NCI-H524 (cell line): ENCODE measurements at places on chromosomes 1 and 21.

GRCh38 chr1:98184856-98185255 lies 264.0 kb upstream of the DPYD start:
- no peak for DNase-seq

DNA sequence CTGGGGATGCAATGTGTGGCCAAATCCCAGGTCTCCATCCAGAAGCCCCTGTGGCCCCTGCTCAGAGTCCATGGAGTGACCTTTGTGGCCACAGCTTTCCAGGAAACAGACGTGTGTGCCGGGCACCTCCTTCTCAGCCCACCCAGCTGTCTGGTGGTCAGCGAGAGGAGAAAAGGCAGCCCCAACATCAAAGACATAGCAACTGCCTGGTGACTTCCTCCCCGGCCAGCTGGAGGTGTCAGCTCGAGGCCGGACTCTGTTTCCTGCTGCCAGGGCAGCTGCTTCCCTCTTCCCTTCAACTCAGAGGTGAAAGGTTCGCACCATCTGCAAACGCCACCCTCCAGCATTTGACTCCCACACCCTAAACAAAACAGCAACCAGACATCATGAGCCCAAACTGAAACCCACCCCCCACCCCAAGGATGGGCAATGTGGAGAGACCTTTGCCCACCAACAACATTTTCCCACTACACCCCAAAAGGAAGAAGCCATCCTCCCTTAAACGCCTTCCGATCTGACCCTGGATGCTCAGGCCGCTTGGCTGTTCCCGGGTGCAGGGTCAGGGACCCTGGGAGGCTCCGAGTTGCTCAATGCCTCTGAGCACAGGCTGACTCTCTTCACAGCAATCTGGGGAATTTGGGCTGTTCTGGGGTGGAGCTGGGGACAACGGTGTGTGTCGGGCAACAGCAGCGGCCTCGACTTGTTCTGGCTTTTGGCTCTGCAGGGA lies 162.3 kb downstream of the PSMG1 start:
- no peak for DNase-seq

DNA sequence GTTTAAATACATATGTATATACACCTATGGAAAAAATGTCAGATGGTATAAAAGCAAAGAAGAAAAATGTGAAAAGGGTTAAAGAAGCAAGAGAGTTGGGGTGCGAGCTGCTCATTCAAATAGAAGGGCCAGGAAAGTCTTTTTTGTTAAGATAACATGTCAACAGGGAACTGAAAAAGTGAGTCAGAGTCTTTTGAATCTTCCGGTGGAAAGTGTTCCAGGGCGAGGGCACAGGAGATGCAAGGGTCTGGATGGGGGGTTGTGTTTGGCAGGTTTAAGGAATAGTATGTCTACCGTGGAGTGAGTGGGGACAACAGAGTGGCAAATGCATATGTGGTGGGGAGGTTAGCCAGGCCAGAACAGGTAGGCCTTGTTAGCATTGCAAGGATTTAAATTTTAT lies 22.2 kb upstream of the GNG12 start:
- DNase-seq, result no peak

- DNase-seq, result no peak
Measured at GRCh38 chr1:43405219-43405875, 15.6 kb downstream of the SZT2 start.

- DNase-seq, result no peak
Measured at GRCh38 chr1:186193224-186193623, 181.8 kb downstream of the TPR start.

DNA sequence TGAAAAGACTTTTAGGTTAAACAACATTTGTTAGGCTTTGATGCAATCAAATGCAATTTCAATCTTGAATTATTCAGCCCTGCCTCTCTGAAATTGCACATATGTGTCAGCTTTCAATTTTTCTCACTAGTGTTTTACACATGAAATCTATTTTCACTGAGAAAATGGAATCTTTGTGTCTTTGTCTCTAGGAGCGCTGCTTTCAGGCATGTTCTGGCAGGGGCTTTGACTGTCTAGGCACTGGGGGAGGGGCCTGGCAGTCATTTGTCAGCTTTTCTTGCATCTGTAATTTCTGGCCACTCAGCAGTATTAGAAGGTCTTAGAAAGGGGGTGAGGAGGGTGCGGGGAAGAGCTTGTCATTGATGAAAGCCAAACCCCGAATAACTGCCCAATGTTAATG lies 264.4 kb downstream of the PTPRC start:
- no peak for DNase-seq

DNA sequence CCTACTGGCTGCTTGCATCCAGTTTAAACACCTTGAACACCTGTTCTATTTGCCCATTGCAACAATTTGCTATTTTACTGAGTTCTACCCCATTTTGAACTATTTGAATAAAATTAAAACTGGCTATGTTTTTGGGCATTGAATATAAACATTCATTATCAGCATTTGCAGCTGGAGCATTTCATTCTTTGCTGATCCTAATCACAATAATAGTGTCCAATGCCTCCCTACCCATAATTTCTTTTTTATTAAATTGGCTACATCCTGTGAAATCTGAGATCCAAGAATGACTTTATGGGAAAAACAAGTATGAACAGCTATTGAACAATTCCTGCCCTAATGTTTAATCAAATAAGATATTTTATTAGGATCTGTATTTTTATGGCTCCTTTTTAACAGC lies 447.9 kb downstream of the PLA2G4A start:
- DNase-seq, result no peak

DNA sequence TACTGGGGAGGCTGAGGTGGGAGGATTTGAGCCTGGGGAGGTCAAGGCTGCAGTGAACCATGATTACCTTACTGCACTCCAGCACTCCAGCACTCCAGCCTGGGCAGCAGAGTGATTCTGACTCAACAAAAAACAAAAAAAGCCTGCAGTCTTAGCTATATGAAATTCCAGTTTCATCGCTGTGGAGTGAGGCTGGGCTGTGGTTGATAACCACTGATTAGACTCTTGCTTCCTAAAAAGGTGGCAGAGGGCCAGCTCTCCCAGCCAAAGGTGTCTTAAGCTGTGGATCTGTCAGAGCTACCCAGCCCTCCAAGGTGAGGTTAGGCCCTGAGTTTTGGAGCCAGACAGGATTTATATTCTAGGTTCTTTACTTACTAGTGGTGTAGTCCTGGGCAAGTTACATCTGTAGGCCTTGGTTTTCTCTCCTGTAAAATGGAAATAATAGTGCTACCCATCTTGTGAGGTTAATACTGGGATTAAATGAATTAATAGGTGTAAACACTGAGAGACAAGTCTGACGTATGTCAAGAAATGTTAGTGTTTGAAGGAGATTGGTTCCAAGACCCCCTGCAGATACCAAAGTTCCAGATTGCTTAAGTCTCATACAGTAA lies 35.9 kb downstream of the TMCC2 start:
- DNase-seq, result no peak

DNA sequence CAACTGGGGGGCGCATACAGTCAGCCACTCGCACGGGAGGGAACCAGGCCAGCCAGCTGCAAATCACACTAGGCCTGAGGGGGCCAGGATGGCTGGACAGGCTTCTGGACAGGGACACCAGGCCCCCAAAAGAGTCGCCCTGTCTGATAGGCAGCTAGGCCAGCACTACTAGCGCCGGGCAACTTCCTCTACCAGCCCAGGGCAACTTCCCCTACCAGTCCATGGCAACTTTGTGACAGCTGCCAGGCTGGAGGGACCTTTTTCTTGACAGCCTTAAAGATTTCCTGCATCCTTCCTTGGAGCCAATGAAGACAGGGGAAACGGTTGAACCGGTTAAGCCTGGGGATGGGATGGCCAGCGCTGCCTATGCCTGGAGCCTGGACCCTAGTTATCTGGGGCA lies 5.1 kb downstream of the IFFO2 start:
- DNase-seq, result no peak

- DNase-seq, result no peak
Measured at GRCh38 chr1:103267266-103267665, 158.9 kb upstream of the COL11A1 start.

- DNase-seq, result no peak
Measured at GRCh38 chr1:158056498-158056897, 63.1 kb downstream of the KIRREL1 start.

- no peak for DNase-seq
Measured at GRCh38 chr1:234235434-234235881, 137.8 kb upstream of the COA6 start.

- DNase-seq, result no peak
Measured at GRCh38 chr1:59016390-59016789, 232.5 kb upstream of the JUN start.

- DNase-seq, result peak; percentile 72
Measured at GRCh38 chr1:201480231-201481003, 11.4 kb upstream of the PHLDA3 start.

- peak; percentile 54 for DNase-seq
Measured at GRCh38 chr21:17611414-17612022, 1.2 kb downstream of the BTG3 start.

DNA sequence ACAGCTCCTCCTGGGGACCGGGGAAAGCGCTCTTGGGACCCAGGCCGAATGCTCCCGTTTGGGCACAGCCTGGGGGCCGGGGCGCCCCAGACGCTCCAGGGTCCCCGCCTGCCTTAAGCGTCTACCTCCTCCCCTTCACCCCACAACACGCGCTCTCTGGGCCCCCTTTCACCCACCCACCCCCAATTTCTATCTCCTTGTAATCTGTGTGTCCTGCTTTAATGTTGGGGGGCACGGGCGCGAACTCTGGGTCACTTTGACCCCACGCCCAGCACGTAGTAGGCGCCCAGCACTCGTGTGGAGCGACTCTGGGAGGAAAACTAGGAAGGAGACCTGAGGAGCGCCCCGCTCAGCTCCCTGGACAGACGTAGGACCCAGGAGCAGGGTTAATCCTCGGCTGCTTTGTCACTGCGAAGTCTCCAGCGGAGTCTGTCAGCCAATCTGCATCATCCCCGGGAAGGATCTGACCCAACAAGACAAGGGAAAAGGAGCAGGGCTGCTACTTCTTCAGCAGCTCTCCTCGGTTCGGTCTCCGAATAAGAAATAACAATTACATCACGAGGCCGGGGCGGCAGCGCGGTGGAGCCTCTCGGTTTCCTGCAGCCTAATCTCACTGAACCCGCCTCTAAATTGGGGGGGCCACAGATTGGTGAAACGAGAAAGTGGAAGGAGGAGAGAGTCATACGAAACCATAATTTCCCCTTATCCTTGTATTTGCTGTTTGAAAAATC lies 757 bp upstream of the NRIP1 start:
- peak; percentile 84 for DNase-seq

DNA sequence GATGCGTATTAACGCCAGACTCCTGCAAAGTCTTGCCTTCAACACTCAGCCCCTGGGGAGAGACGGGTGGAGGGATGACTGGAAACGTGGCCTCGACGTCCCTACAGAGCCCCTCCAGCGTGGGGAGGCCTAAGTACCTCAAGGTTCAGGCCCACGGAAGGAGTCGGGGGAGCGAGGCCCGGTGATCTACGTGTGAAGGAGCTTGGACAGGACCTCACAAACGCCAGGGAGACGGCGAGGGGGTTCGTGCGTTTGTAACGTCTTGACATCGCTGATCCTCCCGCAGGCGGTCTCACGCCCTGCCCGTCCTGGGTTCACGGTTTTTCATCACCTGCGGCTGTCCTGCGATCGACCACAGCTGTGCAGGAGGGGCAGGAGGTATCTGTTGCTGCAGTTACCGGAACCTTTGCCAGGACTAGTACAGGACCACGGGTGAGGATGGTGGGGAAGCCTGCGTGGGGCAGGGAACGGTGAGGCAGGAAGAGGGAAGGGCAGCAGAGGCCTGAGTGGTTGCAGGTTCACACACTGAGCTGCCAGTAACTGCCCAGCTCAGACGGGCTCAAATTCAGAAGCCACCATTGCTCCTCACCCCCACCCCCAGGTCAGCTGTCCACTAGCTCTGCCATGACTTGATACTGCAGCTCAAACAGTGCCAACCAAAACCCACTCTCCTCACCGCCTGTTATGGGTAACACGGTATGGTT lies 889 bp upstream of the CCNL2 start:
- no peak for DNase-seq
